Cerebellar nuclear complex (tissue), 1 donor: ENCODE measurements at places on chromosomes 7 and 10.

DNA sequence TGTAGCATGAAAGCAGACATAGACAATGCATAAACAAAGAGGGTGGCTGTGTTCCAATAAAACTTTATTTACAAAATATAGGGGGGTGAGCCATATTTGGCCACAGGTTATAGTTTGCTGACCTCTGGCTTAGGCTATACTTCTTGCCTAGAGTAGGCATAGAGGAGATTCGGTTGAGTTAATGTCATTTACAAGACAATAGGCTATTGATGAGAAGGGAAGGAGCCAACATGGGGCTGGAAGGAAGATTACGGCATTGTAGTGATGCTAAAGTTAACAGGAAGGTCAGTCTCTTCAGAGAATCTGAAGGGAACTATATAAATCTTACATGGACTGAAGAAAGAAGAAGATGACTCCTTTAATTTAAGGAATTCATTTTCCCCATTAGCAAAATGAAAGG, 463.5 kb downstream of the HTR7 start:
- DNase-seq, result no peak

GRCh38 chr10:77390481-77390891, 247.1 kb downstream of the KCNMA1 start:
- no peak for DNase-seq

- DNase-seq, result no peak
These were observed 9.0 kb upstream of the RASSF4 start for GRCh38 chr10:44950326-44951225.

DNA sequence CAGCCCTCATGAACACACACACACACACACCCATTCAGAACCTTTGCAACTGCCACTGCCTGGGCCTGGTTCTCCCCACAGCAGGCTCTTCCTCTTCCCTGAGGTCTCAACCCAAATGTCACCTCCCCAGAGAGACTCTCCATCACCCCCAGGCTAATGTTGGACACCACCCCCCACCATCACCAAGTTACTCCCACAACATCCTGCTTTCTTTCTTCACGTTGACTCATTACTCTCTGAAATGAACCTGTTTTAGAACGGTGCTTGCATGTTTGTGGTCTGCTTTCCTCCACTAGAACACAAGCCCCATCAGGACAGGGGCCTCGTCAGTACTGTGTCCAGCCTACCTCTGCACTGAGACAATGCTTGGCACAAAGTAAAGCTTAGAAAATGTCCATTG, 16.0 kb downstream of the AFAP1L2 start:
- no peak for DNase-seq

- DNase-seq, result no peak
These were observed 47.9 kb downstream of the WAC start for GRCh38 chr10:28580825-28581224.

DNA sequence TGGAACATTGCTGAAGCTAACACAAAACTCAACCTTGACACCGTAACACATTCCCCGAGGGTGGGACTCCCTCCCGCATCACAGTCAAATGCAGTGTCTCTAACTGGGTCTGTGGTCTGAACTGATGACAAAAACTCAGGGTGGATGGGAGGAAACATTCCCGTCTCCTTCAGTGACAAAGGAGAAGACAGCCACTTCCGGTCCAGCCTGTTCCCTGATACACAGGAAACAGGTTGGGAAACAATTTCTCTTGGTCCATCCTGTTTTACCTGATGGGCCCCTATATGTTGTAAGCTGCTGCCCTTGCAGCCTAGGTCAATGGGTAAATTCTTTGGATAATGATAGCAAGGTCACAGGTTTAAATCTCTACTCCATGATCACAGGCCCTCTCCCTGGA, 20.4 kb downstream of the SLC13A4 start:
- DNase-seq, result no peak

- DNase-seq, result no peak
These were observed 64.8 kb downstream of the SMURF1 start for GRCh38 chr7:99079104-99079503.

- no peak for DNase-seq
These were observed 802.2 kb upstream of the POM121L12 start for GRCh38 chr7:52233248-52233647.

DNA sequence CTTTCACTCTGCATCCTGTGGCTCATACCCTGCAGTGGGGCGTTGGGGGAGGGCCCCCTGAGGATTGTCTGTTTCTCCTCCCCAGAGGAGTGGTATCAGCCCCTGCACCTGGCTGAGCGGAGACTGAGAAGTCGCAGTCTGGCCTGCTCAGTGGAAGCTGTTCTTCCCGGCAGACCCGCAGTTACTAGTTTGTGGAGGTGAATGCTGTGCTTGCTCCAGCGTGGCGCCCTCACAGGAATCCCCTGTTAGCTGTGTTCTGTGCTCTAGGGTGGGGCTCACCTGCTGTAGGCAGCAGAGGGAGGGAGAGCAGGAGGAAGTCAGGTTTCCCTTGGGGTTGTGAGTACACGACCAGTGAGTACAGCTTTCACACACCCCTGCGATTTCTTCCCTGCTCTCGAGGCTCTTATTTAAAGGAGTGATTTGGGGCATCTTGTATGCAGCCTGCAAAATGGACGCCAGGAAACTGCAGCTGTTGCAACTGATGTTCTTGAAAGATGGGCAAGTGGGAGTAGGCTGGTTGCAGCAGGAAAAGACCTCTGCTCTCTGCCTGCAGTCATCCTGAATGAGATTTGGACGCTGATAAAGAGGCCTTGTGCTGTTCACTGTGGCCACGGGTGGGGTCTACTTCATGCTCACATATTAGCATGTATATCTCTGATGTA, 66.4 kb downstream of the HK1 start:
- DNase-seq, result no peak

- no peak for DNase-seq
These were observed 39.8 kb upstream of the ZNF37A start for GRCh38 chr10:38054361-38054797.

DNA sequence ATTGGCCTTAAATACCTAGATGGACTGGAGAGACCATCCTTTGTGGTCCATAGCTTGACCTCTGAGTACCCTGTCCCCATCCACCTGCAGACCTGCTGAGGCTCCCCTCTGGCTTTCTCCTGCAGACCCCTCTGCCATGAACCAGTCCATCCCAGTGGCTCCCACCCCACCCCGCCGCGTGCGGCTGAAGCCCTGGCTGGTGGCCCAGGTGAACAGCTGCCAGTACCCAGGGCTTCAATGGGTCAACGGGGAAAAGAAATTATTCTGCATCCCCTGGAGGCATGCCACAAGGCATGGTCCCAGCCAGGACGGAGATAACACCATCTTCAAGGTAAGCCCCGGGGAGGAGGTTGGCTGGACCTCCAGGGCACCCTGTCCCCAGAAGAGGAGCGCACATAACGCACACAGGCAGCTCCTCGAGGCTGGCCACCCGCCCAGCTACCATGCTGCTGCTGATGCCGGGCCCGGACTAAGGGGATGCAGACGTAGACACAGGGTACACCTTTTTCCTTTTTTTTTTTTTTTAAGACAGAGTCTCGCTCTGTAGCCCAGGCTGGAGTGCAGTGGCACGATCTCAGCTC, 4.3 kb downstream of the IRF5 start:
- DNase-seq, result no peak

DNA sequence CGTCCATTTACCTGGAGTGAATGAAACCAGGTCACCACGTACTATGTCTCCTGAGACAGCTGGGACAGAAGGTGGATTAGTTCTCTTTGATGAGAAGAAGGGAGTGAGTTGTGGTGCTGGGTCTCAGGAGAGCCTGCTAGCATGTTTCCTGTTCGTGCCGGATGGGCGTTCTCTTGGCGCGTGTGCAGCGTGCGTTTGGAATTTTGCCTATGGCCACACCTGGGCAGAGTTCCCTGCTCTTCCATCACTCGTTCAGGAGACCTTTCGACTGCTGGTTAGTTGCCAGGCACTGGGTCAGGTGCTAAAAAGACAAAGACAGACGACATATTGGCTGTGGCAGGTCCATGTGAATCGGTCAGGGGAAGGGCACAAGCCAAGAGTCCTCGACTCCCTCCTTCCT, 90.3 kb downstream of the TRRAP start:
- DNase-seq, result no peak

DNA sequence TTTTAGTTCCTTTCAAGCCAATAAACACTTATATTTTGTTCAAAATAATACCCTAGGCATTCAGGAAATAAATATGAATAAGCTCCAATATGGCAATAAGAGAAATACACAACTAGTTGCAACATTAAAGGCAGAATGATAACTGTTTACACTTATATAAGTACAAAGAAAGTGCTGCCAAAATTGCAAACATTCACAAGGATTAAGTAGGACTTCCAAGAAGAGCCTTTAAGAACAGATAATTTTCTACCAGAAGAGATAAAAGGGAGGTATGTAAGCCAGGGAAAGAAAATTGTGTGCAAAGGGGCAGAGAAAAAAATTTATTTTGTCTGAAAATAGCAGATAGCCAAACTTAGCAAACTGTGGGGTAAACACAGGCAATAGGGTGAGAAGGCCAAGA, 83.8 kb downstream of the CTNNA3 start:
- no peak for DNase-seq

- DNase-seq, result no peak
These were observed 21.6 kb downstream of the SHH start for GRCh38 chr7:155790666-155791065.

GRCh38 chr7:129356176-129356575, 78.1 kb upstream of the STRIP2 start:
- DNase-seq, result no peak

- DNase-seq, result no peak
These were observed 240.4 kb downstream of the ABCA13 start for GRCh38 chr7:48411619-48412018.

DNA sequence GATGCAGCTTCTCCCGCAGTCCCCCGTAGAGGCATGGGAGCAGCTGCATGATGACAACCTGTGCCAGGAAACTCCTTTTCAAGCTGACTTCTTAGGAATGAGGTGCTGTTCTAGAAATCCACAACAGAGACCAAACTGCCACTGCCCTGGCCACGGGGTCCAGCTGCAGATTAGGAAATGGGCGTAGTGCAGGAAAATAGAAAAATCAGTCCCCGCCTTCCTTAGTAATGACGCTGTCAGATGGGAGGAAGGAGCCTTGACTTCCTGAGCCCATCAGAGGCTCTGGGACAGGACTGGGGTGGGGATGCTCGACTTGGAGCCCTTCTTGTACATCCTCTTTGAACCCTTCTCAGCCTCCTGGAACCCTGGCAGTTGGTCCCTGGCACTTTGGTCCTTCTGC, 227.8 kb upstream of the GRB10 start:
- DNase-seq, result no peak

- no peak for DNase-seq
These were observed 5.1 kb upstream of the LRRC4 start for GRCh38 chr7:128036226-128036940.

- peak; percentile 33 for DNase-seq
These were observed 103.2 kb downstream of the DYNC1I1 start for GRCh38 chr7:95875519-95875918.

GRCh38 chr10:16857419-16857818, 40.2 kb upstream of the RSU1 start:
- no peak for DNase-seq

DNA sequence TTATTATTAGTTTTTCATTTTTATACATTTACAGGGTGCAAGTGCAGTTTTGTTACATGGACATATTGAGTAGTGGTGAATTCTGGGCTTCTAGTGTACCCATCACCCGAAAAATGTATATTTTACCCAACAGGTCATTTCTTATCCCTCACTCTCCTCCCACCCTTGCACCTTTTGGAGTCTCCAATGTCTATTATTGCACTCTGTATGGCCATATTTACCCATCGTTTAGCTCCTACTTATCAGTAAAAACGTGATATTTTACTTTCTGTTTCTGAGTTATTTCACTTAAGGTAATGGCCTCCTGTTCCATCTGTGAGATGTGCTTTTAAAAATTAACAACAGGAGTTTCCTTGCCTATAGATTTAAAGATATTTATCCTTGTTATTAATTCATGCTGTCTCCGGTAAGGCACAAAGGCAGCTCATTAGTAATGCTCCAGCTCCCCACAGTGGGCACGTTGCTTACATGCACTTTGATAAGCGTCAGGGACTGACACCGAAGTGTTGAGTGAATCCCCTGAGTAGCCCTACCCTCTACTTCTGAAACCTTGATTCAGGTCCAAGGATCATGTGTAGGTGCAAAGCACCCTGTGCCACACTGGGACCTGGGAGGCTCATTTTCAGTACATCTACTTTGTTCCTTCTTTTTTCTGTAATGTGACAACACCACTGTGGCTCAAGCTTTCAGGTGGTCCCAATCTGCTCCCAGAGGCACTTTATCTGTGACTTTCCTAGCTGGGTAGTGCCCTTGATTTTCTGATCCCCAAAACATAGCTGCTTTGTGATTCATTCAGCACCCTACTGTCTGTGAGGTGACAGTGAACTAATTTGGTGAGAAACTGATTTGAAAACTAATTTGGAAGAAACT, 27.3 kb downstream of the HYAL4 start:
- no peak for DNase-seq

DNA sequence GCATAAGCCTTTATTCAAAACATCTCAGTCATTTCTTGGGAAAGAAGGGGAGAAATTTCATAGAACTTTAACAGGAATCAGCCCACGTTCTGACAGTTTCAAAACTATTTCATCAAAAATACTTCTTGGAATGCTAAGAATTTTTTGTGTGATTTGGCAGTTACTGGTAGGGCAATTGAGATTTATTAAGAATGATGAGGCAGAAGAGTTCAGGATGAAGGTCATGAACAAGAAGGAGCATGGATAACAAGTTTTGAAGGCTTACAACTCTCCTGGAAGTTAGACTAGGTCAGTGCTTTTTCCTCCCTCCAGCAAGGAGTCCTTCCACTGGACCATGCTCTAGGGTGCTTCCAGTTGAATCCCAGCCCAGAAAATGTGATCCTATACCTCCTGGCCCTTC, 569.9 kb downstream of the ANKRD7 start:
- DNase-seq, result no peak

DNA sequence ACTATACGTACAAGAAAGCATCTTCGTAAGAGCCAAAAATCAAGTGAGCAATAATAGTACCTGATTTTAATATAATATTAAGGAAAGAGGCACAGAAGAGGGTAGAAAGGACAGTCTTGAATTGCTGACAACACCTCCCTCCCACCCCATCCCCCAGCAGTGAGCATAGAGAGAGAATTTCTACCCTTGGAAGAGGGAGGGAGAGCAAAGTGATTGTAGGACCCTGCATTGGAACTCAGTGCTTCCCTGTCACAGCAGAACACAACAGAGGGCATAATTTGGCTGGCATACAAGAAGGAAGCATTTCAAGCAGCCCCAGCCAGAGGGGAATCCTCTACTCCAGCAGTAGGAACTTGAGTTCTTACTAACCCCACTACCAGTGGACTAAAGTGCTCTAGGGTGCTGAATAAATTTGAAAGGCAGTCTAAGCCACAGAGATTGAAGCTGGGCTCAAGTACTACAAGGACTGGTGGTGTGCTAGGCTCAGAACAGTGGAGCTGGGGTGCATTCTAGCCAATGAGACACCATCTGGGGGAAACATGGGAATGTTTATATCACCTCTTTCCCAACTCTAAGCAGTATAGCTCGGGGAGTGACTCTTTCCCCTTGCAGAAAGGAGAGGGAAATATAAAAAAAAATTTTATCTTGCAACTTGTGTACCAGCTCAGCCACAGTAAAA, 44.2 kb downstream of the PCLO start:
- no peak for DNase-seq

DNA sequence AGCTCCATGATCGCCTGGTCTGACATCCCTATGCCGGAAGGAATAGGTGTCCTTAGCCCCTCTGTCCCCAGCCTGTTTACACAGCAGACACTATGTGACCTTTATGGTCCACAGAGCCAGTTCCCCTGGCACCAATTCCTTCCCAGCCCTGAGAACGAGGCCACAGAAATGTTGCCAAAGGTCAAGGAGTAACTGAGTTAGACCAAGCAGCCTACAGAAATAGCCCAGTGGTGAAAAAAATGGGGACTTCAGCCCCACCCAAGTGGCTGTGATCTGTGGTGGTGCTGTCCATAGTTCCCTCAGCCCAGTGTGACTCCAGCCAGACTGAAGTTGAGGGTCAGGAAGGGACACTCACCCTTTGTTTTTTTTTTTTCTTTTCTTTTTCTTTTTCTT, 2.5 kb downstream of the PGAM2 start:
- no peak for DNase-seq
